Activated naive CD4-positive, alpha-beta T cell treated with anti-CD3 and anti-CD28 coated beads, Interleukin-2, amount 50 U/mL, for 72 hours (primary cell): ENCODE measurements at places on chromosomes 12 and 14. TPM values are rescaled to one million over a fixed set of nuclear protein-coding genes. Genes with fewer than 3 reads are reported as not detected.

DNA sequence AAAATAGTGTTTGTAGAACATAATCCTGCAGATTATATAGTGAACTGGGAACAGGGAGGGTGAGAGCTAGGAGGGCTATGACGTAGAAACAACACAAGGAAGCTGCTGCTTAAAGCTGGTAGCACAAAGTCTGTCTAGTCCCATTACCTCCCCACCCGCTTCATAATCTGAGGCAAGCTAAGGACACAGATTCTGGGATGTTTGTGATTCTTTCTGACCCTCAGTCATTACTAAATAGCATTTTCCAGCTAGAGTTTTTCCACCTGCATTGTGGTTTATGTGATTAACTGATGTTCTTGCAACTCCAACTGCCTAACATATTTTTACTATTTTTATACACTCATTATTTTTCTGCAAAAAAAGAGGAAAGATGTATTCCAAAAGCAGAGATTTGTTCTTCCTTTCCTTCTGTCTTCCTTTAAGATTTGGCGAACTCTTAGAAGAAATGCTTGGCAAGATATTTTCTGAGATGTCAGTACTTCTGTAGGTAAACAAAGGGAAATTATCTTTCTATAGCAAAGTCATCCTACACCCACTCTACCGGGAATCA, 293.2 kb upstream of the FAR2 start:
- DNase-seq, result no peak

GRCh38 chr12:63410197-63410596, 258.1 kb downstream of the DPY19L2 start:
- no peak for DNase-seq

RASAL1 gene
- 15.1 TPM for total RNA-seq

EML1 gene
- not detected for total RNA-seq

DNA sequence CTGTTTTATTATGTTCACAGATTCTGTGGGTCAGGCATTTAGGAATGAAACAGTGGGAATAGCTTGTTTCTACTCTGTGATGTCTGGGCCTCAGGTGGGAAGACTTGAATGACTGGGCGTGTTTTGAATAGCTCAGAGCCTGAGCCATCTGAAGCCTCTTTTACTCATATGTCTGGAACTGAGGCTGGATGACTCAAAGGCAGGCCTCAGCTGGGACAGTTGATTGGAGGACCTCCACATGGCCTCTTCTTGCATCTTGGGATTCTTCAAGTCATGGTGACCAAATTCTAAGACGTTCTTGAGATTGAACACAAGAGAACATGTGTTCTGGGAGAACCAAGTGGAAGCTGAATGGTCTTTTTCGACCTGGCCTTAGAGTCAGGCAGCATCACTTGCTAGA, 45.8 kb upstream of the TBX3 start:
- no peak for DNase-seq

RARG gene
- 15.5 TPM for total RNA-seq

DNA sequence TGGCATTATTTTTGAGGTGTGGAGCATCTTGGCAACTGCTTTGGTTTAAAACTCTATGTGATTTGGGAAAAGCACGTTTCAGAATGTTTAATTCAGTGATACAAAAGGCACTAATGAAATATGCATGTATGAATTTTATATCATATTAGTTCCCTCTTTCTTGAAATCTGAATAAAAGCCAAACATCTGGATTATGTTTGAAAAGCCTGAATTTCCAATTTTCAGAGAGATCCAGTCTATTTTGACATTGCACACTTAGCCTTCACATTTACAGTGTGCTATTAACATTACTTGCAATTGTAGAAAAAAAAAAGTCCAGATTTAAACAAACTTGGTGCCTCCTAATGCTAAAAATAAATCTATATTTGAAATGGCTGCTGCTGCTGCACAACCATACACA, 219.1 kb upstream of the NPAS3 start:
- DNase-seq, result no peak

- DNase-seq, result no peak
Measured at GRCh38 chr12:69196302-69197288, 42.8 kb upstream of the CPSF6 start.

DIO2 gene
- total RNA-seq, result 0.21 TPM

KIF26A gene
- 0.43 TPM for total RNA-seq

MCRS1 gene
- 62.8 TPM for total RNA-seq
